ENCODE measurements at places on chromosomes 11 and 22. TPM values are rescaled to one million over a fixed set of nuclear protein-coding genes. Genes with fewer than 3 reads are reported as not detected.

DNA sequence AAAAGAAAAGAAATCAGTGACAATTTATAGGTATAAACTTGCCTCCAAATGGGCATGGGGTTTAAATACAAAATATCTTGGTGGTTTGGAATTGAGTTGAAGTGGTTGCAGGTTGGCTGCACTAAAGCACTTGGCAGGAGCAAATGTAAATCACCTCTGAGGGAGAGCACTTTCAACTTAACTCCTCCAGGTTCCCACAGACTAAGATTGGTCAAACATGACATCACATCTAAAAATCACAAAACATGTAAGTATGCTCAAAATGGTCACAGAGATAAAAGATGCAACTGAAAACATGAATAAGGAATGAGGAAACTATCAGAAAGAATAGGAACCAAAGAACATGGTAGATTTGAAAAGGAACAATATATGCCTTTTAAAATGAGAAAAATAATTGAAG lies 12.3 kb upstream of the SHANK3 start:
- no peak for DNase-seq

- DNase-seq = no peak
These were observed 47.9 kb downstream of the CHRDL2 start for GRCh38 chr11:74683279-74683871.

- no peak for DNase-seq
These were observed 133.0 kb downstream of the BRD1 start for GRCh38 chr22:49694462-49695260.

GRCh38 chr11:87398931-87399330 lies 361.2 kb downstream of the TMEM135 start:
- no peak for DNase-seq

GRCh38 chr11:10551290-10551592 lies 10.3 kb upstream of the RNF141 start:
- no peak for DNase-seq

GRCh38 chr11:77088236-77089003 lies 14.2 kb upstream of the OMP start:
- DNase-seq = no peak

DNA sequence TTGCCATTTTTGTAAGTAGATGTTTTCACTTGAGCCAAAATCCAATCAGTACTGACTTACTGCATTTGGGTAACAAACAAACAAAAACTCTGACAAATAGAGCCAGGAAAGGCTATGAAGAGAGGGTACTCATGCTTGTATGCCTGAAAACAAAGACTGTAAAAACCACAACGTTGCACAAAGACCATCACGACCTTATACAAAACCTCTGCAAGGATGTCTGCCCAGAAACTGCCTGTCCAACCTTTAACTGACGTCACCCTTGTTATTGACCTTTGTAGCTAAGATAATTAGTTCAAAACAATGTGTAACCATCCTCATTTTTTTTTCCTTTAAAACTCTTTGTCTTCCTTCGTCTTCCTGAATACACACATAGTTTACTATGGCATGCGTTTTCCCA lies 804 bp upstream of the CREBZF start:
- DNase-seq = no peak

DNA sequence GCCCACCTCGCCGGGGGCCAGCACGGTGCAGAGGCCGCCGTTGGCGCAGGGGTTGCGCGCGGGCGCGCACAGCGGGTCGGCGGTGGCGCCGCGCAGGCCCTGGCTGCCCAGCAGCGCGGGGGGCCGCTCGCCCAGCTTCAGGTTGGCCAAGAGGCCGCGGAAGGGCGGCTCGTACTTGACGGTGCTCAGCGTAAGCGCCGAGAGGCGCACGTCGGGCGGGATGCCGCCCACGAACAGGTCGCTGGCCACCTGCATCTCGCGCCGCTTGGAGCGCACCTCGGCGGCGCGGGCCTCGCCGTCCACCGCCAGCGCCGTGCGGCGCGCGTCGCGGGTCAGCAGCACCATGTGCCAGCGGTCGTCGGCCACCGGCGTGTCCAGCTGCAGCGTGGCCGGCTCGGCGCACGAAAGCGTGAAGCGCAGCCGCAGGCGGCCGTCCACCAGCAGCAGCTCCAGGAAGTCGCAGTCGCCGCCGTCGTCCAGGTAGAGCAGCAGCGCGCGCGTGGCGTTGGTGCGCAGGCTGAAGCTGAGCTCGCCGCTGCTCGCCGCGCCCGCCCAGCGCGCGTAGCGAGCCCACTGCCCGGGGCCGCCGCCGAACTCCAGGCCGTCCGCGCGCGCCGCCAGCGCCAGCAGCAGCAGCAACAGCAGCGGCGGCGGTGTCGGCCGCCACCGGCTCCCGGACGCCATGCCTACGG lies 9.8 kb downstream of the NRXN2 start:
- no peak for DNase-seq

- no peak for DNase-seq
These were observed 132.5 kb downstream of the HIPK3 start for GRCh38 chr11:33389635-33390034.

DNA sequence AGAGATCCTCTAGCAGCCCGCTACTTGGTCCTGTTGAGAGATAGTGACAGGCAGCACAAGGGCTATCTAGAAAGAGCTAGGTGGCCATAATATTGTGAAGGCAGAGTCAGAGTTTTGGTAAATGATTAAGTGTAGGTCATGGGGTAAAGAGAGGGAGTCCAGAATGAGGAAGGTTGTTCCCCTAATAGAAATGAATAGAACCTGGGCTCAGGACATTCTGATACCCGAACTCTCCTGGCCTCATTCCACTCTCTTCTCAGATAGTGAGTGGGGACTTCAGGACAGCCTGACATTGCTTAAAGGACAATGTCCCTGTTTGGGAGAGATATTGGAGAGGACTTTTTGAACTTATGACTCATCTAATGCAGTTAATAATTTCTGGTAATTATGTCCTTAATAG lies 20.6 kb downstream of the SLC5A1 start:
- no peak for DNase-seq

The MMP10 gene
- total RNA-seq = not detected

The RIMBP3C gene
- total RNA-seq = 0.08 TPM

The PIK3C2A gene
- total RNA-seq = 24.9 TPM
